ENCODE measurements at places on chromosomes 16 and 17.

GRCh38 chr17:41784207-41784744 lies 2.2 kb downstream of the JUP start:
- DNase-seq = no peak

DNA sequence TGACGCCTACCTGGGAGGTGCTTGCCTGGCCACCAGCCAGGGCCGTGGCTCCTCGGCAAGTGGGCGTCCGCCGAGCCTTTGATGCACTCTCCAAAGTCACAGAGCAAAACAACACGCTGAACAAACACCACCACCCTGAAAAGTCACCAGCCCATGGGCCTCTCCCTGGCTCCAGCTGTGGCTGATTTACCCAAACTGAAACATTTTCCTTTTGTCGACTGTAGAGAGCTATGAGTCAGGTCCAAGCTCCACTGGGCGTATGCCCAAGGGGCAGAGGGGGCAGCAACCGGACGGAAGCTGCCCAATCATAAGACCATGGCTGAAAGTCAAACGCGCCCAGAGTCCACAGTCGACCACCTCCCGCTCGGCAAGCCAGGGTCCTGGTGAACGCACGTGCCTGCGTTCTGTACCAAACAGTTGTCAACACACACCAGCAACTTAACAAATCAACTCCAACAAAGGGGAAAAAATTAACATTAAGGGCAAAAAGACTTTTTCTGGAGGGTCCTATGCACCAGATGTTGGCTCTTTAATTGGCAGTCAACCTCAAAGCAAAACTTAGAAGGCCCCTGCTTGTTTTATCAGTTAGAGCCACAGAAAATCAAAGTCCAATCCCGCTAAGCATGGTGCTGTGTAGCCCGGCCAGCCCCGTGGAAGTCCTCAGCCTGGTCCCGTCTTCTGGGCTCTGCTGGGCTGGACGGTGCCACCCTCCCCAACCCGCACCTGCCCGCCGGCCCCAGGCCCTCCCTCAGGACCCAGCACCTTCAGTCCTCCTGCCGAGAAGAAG lies 47.3 kb downstream of the TBC1D16 start:
- DNase-seq = no peak

DNA sequence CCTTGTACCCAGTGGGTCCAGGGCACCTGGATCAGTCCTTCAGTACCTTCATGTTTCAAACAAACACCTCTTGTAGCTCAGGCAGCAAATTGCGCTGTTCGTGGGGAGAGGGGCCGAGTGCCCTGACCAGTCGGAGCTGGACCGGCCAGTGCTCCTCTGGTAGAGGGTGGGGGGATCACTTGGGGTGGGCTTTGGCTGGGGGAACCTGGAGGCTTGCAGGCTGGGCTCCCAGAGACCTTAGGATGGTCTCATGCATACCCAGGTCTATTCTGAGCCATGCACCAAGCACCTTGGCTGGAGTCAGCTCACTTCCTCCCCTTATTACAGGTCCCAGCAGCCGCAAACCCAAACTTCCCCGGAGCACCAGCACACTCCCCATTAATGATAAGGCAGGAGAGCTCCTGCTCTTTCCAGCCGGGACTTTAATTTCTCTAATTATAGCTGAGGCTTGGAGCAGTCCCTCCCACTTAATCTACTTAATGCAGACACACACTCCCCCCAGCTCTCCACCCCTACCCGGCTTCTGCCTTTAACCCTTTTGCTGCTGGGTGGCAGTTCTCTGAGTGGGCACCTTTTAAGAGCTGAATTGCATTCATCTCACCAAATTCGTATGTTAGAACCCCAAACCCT lies 26.3 kb upstream of the MGAT5B start:
- no peak for DNase-seq

DNA sequence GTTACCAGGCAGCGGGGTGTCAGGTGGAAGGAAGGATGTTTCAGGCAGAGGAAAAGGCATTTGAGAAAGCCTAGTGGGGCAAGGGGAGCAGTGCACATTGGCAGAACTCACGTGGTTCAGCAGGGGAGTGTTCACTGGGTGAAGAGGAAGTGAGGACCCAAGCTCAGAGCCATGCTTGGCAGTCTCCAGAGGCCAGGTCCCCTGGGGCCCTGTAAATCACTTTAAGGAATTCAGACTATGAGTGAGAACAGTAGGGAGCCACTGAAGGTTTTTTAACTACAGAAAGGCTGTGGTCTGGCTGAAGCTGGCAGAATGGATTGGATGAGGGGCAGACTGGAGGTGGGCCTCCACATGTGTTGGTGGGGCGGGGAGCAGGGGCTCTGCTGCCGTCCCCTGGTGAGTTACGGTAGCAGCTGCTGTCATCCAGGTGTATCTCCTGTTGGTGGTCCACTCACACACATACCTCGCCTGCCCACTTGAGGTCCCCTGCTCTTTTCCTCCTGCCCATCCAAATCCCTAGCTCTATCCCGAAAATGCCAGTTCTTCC lies 5.1 kb downstream of the CLEC16A start:
- DNase-seq = no peak

DNA sequence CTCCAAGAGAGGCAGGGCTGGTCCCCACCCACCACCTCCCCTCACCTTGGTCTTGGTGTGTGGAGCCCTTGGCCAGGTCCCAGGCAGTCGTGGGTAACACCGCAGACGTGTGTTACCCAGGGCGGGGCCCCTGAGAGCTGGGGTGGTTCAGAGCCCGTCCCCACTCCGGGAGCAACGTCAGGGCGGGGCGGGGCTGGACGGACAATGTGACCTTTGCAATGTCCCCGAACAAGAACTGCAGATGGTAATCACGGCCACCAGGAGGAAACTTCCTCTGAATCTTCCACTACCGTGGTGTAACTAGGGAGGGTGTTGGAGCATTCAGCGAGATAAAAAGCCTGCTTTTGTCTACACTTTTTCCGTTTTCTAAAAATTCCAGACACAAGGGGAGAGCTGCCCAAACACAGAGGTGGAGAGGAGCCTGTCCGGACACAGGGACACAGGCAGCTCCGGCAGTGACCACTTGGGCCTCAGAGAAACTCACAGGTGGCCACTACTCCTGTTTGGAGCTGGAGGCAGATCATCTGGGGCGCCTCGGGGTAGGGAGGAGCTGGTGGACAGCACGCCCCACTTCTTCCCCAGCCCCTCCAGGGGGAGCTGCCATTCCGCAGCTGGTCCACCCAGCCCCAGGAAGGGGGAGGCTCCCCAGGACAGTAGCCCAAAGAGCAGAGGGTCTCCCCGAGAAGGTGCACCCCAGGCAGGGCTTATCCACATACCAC lies 14.2 kb upstream of the SLC38A10 start:
- DNase-seq = no peak

- no peak for DNase-seq
These were observed 36.0 kb downstream of the IL21R start for GRCh38 chr16:27437946-27438345.

DNA sequence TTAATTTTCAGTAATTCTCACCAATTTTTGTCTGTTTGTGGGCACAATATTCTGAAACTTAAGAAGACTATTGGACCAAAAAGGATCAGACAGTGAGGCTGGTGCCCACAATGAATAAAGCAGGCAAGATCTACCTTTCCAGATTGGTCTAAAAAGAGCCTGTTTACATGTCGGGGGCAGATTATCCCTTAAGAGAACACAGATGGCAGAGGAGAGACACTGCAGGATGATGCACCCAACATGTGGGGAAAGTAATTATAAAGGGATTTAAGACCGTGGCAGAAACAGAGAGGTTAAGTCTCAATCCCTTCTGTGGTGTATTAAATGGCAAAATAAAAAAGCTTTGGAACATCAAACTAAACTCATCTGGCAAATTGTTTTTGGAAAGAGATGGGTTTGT lies 331.8 kb upstream of the CDH11 start:
- no peak for DNase-seq
